CD4-positive, alpha-beta memory T cell (primary cell): ENCODE measurements at places on chromosomes 3 and 15.

GRCh38 chr3:123660900-123661299 is 76.0 kb upstream of the HACD2 start:
- no peak for DNase-seq

DNA sequence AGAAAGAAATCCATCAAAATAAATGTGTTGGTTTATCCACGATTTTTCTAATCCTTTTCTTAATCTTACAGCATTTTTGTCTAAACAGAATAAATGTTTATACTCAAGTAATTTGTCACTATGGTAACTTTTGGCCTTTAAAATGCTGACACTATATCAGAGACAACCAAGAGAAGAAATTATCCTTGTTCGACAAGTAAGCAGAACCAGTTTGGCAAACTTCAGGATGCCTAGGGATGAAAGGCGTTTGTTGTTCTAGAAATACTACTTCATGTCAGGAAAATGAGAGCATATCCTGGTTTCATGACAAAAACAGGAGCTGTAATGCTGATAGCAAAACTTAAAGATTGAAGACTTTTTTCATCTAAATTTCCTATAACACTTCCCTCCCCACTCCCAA is 308.0 kb upstream of the ATP11B start:
- no peak for DNase-seq

DNA sequence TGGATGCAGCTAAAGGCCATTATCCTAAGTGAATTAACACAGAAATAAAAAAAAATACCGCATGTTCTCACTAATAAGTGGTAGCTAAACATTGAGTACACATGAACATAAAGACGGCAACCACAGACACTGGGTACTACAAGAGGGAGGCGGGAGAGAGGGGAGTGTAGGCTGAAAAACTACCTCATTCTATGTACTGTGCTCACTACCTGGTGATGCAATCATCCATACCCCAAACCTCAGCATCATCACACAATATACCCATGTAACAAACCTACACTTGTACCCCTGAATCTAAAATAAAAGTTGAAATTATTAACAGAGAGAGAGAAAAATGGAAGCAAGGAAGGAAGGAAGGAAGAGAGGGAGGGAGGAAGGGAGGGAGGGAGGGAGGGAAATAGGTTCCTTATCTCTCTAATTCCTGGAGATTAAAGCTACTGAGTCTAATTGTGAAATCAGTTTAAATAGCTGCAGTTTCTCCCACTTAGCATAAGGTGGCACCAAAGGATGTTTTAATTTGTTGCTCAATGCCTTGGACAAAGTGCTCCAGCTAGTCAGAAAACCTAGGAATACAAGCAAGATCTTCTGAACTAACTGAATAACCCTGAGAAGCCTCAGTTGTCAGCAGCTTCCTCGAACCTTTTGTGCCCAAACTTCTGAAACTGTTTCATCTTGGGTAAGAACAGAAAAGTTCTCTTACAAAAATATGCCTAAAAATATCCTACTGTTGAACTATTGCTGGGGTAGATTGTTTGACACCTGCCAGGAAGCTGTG is 79.4 kb upstream of the ATP11B start:
- peak; percentile 25 for DNase-seq

DNA sequence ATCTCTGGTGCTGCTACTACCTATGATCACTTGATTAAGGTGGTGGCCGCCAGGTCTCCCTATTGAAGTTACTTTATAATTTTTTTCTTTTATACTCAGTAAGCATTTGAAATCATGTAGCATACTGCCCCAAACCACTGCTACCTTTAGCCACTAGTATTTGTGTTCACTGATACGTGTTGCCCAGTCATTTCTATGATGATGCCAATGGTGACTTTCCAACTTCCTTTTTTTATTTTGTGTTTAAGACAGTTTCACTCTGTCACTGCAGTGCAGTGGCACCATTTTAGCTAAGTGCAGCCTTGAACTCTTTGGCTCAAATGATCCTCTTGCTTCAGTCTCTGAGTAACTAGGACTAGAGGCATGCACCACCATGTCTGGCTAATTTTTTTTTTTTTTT is 598.2 kb downstream of the NAALADL2 start:
- DNase-seq, result no peak

DNA sequence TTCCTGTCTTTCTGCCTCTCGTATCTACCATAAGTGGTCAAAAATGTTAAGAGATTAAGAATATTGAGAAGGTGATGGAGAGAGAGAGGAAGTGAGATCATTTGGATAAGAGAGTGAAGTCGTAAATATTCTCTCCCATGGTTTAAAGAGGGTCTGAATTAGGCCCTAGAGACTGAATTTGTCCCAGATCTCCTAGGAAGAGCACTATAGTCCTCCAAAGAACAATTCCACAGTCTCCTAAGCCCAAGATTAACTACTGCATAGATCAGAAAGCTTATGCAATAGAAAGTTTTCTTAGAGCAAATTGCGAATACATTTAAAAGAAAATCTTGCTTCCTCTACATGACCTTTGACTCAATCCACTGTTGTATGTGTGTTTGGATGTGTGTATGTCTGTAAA is 598.8 kb downstream of the TUSC7 start:
- no peak for DNase-seq
